ENCODE measurements at places on chromosomes 1 and 21. TPM values are rescaled to one million over a fixed set of nuclear protein-coding genes. Genes with fewer than 3 reads are reported as not detected.

GRCh38 chr1:99643021-99643779 is 2.7 kb upstream of the PALMD start:
- no peak for DNase-seq

DNA sequence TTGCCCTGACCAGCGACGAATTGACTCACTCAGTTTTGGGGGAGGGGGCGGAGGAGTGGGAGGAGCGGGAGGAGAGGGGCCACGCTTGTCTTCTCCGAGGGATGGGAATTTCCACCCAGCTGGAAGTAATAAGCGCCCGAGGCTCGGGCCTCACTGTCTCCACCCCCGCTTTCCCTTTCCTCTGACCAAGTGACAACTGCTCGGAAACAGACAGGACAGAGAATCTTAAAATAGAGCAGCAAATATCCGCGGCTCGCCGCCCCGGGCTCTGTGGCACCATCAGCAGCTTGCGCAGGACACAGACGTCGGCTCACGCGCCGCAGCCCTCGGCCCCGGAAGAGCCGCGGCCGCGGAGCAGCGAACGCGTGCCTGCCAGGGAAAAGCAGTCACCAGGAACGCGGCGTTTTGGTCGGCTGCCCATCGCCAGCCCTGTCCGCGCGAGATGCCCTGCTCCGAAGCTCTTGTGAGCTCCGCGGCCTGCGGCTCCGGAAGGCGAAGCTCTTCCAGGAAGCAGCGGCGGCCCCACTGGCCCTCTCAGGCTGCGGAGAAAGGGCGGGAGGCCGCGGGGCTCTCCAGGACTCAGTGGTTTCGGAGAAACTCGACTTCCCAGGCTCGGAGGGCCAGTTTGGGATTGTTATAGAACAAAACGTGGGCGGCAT is 10.7 kb upstream of the RGS16 start:
- DNase-seq: peak; percentile 47

DNA sequence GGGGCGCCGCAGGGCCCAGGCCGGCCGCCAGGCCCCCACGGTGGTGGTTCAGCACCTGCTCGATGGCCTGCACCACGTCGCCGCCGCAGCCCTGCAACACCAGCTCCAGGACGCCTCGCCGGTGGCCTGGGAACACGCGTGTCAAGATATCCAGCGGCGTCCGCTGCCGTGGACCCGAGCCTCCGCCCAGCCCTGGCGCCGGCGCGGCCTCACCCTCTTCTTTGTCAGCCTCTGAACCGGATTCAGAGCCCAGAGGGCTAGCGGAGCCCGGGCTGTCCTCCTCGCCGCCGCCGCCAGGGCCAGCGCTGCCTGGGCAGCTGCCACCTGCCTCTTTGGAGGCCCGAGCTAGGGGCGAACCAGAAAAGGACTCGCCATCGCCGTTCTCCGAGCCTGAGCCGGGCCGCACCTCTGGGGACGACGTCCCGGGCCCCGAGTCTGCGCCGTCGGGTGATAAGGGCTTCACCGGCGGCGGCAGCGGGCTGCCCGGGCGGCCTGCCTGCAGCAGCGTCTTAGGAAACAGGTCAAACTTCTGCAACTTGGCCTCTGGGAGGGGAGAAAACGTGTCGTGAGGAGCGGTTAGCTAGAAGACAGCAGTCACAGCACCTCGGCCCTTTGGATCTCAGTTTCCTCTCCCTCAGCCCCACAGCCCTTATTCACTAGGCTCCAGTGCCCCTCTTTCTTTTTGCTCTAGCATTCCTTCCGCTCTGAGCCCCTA is 3.9 kb downstream of the DMRTA2 start:
- DNase-seq: no peak

DNA sequence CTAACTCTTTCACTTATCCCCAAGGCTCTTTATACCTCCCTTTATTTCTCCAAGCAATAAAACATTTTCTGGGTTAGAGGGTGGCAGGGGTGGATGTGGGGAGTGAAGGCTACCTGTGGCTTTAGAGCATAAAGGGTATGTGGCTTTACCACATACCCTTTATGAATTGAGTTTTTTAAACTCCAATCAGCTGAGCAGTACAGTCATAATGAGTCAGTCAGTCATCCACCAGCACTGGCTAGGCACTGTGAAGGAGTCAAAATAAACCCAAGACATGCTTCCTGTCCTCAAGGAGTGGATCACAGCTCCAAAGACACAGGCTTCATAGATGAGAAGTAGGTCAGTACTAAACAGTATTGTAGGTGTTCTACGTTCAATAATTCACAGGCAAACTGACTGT is 2.6 kb upstream of the TDRD10 start:
- no peak for DNase-seq

- no peak for DNase-seq
Observed at GRCh38 chr1:243890576-243890975, 40.5 kb upstream of the AKT3 start.

- DNase-seq: no peak
Observed at GRCh38 chr1:228240411-228241240, 32.8 kb downstream of the OBSCN start.

DNA sequence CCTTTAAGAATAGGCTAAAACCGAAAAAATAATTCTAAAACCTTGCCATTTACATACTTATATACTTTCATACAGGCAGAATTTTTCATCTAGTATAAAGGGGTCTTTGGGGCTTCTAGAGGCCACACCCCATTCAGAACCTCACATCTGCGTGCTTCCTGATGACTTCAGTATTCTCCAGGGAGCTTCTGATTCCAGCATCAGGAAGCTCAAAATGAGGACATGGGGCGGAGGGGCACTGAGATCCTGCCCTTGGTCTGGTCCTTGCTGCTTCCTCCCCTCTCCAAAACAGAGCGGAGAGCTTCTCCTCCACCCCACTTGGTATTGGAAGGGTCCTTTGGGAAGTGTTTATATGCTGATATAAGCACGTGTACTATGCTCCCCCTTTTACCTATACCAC is 13.8 kb downstream of the PAX7 start:
- DNase-seq: no peak

DNA sequence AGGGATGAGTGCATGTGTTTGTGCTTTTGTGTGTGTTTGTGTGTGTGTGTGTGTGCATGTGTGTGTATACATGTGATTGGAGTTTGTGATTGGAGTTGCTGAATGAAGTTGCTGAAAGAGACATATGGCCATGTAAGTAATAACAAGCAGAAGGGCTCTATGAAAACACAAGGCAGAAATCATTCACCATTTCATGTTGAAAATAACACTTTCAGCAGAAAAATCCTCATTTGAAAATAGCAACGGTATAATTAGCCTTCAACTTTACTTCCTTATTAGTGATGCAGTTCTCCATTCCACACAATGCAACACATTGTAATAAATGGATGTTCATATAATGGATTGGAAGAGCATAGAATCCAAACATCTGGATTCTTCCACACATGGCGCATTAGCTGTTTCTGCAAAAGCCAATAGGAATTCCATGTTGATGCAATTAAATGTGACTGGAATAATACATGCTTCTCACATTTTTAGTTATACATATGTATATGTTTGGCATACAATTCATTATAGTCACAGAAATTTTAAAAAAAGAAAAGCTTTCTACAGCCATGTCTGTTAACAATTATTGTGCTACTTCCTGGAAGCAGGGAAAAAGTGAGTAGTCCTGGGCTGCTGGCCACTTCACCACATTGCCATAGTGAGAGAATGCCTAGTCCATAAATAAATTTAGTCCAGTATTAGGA is 538.0 kb downstream of the LTN1 start:
- no peak for DNase-seq

- peak; percentile 4 for DNase-seq
Observed at GRCh38 chr1:97630948-97631347, 289.9 kb downstream of the DPYD start.

DNA sequence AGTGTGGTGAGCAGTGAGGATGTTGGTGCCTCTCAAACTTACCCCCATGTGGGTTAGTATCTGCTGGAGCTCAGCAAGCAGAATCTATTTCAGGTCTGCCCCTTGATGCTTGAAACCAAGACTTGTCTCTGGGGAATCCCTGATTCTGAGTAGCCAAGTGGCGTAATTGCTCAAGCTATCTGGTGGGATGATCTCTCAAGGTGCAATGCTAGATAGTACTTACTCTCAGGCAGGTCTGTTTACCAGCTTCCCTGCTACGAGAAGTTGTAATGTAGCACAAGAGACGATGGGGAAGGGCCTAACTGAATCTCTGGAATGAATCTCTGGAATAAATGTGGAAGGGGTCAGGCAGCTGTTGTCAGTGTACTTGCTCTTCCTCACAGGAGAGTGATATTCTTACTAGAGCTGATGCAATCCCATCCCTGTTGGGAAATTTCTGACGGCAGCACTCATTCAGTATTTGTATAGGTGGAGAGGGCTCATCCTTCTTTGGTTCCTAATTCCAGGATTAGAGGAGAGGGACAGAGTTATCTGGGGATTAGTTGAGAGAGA is 65.4 kb downstream of the MACF1 start:
- DNase-seq: no peak

- DNase-seq: no peak
Observed at GRCh38 chr1:24085546-24085945, 26.4 kb downstream of the MYOM3 start.

DNA sequence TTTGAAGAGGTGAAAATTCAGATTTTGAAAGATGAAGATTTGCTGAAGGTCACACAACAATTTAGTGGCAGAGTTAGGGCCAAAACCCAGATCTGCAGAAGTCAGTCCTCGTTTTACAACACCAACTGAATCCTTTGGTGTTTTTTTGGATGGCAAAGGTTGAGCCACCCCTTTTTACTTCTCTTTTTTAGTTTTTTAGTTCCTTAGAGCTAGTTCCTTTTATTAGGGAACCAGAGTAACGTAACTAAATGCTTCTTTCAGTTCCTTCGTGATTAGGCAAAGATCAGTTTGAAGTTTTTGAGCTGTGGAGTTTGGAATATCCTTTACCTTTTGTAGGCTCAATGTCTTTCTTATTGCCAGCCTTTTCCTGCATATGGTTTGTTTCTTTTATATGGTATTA is 67.9 kb upstream of the ARID1A start:
- no peak for DNase-seq

GRCh38 chr1:228403231-228403631 is 3.4 kb downstream of the TRIM11 start:
- no peak for DNase-seq

GRCh38 chr1:169624122-169624521 is 5.8 kb downstream of the SELP start:
- DNase-seq: no peak

- no peak for DNase-seq
Observed at GRCh38 chr1:9907441-9907840, 2.6 kb downstream of the CTNNBIP1 start.

- DNase-seq: no peak
Observed at GRCh38 chr1:84415396-84415795, 17.1 kb downstream of the DNASE2B start.

DNA sequence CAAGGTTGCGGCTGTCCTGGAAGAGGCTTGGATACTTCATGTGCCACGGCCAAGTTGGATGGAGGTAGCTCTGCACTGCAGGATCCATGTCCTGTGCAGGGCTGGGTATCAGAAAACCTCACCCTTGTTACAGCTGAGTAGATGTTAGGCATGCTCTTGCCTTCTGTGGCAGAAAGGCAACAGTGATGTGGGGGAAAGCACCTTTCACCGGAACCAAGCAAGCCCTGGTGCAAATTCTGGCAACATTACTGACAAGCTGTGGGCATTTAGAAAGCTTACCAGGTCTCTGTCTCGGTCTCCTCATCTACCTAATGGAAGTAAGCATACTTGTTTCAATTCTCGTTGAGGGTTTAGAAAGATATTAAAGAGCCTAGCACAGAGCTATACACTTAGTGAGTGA is 14.5 kb upstream of the CDCA8 start:
- DNase-seq: no peak

DNA sequence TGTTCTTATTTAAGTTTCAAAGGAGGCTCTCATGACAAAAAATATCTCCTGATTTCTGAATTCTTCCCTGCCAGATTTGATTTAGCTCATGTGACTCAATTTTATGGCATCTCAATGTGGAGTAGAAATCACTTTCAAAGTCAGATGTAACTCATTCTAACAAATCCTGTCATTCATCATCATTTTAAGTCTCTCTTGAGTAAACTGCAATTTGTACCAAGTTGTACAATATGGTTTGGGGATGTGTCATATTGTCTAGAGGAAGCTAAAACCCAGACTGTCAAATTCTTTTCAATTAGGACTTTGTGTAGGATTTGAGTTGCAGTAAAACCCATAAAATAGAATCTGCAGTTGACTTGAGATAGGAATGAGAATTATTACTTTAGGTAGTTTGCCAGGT is 2101.0 kb downstream of the NCAM2 start:
- no peak for DNase-seq

- no peak for DNase-seq
Observed at GRCh38 chr1:201198598-201198997, 8.0 kb downstream of the IGFN1 start.

DNA sequence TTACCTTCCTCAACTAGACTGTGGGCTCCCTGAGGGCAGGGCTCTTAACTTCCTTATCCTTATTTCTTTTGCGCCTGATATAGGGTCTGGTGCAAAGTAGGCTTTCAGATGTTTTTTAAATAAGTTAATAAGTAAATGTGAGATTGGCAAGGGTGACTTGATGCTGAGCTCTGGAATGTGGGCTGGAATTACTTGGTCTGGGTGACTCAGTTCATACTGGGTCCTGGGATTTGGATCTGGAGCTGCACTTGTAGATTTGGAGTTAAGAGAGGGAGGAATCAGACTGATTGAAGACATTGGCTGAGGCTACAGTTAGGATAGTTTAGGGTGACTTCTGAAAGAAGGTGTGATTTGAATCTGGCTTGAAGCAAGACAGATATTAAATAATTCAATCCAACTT is 190.9 kb downstream of the GIPC2 start:
- DNase-seq: no peak

GRCh38 chr1:114549137-114549536 is 32.3 kb downstream of the BCAS2 start:
- peak; percentile 10 for DNase-seq

DNA sequence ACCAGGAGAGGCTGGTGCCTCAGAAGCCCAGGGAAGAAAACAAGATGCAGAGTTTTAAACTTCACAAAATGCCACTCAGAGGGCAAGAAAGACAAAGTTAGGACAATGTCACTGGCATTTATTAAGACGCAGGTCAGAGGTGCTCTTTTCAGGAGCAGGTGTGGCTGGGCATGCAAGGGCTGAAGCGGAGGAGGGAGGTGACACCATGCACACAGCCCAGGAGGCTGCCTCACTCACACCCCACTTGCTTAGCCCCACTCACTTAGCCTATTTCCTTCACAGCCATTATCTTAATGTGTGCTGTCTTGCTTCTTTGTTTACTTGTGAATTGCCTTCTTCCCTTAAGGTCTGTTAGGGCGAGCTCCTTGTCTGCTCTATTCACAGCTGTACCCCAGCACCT is 17.2 kb downstream of the HIVEP3 start:
- DNase-seq: no peak

DNA sequence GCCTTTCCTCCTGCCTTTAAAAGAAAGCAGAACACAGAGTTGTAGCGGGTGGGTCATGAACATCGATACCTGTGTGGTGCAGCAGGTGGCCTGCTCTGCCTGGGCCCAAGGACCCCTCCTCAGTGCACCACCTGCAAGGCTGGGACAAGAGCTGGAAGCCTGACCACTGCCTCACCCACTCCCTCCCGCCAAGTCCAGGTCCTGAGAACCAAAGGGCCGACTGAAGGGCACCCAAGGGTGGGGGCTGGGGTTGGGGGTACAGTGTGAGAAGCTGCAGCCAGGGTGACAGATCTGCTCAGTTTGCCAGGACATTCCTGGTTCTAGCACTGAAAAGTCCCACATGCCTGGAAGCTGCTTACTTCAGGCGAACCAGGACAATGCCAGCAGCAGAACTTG is 36.1 kb downstream of the NTPCR start:
- no peak for DNase-seq

Gene CFAP107
- not detected for polyA plus RNA-seq

Gene C1orf141
- not detected for polyA plus RNA-seq

Gene XCL1
- not detected for polyA plus RNA-seq

Gene KRTAP24-1
- polyA plus RNA-seq: not detected

Gene KRTAP7-1
- not detected for polyA plus RNA-seq

Gene CATSPERE
- 0.19 TPM for polyA plus RNA-seq

Gene AMY2A
- not detected for polyA plus RNA-seq
